ENCODE measurements at places on chromosomes 3 and 15.

DNA sequence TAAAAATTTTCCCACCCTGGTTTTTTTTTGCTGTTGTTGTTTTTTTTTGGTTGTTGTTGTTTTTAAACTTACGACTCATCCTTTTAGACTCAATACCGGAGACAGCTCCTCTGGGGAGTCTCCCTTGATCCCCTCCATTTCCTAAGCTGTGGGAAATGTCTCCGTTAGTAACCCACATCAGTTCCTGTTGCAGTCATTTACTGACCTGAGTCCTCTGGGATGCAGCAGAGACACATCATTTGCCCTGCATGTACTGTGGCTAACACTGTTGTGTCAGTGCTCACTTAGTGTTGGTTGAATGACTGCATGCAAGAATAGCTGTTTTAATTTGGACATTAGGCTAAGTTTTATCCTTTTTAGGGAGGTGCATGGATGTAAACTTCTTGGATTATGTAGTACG lies 83.8 kb downstream of the MBNL1 start:
- no peak for DNase-seq

DNA sequence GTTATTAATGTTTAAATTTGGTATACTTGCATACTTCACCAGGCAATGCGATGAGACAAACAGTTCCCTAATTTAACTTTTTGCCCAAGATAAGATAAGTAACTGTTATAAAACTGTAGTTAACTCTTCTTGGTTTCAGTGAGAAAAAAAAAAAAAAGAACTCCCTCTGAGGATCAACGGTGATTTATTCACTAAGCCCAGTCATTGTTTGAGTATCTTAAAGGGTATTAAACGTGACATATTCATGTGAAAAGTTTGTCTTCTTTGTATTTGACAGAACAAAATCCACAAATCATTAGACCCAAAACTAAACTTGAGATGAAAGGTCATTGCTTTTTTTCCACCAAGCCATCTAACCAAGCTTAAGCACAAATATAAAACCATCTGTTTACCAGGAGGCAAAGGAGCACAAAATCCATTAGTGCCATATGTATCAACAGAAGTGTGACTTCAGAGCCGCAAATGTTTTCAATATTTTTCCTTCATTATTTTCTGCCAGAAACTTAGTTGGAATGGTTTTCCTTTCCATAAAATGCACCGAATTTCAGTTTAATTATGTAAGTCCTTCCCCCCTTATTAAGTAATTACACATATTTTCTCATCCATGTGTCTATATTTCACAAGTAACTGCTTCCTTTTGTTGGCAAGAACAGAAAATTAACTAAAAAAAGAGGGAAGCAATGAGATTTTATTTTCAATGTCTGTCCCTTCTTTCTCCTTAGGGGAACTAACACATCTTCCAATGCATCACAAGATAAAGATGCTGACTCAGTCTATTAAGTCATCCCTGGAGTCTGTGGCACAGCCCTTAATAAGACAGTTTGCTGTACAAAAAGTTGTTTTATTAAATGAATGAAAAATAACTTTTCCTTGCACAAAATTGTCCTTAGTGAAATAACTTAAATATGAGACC lies 92.2 kb upstream of the RAP2B start:
- DNase-seq, result peak; percentile 76

DNA sequence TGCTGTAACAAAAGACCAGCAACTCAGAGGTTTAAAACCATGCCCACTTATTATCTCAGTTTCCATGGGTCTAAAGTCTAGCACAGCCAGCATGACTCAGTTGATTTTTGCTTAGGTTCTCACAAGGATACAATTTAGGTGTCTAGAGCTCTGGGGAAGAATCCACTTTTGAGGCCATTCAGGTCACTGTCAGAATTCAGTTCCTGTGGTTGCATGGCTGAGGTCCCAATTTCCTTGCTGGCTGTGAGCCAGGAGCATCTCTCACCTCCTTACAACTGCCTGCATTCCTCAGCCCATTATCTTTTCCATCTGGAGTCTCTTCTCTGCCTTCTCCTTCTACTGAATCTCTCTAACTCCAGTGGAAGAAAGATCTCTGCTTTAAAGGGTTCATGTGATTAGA lies 240.5 kb upstream of the CFAP20DC start:
- peak; percentile 10 for DNase-seq

DNA sequence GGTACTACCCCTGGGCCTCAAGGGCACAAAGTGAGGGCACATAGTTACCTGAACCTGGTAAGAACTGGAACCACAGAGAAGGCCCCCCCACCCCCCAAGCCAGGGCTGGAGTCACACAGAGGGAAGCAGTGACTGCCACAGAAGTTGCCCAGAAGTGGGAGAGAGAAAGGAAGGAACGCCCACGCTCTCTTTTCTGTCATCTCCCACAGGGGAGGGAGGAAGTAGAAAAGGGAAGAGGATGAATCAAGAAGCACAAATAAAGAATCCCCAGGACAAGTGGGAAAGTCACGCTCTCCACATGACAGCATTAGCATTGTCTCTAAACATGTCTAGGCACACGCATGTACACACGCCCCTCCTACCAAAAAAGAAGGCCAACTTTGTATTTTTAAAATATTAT lies 114.7 kb upstream of the FRMD4B start:
- no peak for DNase-seq

GRCh38 chr3:149197669-149198068 lies 24.0 kb downstream of the CP start:
- no peak for DNase-seq

GRCh38 chr3:61520966-61521628 lies 40.3 kb upstream of the PTPRG start:
- DNase-seq, result no peak

DNA sequence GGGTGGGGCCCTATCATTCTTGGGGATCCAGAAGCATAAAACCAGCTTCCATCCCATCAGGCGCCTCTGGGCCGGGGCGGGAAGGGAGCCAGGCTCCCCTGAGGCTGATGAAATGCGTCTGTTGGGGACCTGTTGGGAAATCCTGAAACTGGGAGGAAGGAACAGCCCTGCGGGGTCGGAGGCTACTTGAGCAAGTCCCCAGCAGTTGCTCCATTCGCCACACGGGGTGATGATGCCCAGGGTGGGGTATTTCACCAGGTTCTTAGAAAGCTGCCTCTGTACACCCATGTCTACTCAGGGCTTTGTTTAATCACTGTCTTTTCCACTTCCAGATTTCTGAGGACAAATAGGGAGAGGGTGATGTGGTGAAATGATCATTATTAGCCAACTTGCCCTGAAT lies 25.4 kb upstream of the TSEN2 start:
- no peak for DNase-seq

GRCh38 chr15:67564021-67564967 lies 21.8 kb downstream of the MAP2K5 start:
- no peak for DNase-seq

- no peak for DNase-seq
These were observed 16.1 kb downstream of the LEO1 start for GRCh38 chr15:51955504-51955903.

- no peak for DNase-seq
These were observed 51.1 kb downstream of the SERP1 start for GRCh38 chr3:150495149-150495548.

DNA sequence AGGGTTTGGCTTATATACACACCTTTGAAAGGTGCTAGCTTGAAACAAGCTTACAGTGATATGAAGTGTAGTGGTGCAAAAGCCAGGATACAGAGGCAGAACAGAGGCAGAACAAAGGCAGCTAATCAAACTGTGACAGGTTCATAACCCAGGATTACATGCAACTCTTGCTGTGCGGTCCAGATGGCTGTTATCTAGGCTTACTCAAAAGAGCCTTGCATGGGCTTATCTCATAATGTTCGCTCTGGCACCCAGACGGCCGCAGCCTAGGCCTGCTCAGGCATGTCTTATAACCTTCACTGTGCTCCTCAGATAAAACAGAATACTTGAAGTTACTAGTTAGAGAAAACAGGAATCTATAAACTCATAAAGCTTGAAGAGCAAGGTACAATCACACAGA lies 22.8 kb upstream of the NOX5 start:
- peak; percentile 68 for DNase-seq

DNA sequence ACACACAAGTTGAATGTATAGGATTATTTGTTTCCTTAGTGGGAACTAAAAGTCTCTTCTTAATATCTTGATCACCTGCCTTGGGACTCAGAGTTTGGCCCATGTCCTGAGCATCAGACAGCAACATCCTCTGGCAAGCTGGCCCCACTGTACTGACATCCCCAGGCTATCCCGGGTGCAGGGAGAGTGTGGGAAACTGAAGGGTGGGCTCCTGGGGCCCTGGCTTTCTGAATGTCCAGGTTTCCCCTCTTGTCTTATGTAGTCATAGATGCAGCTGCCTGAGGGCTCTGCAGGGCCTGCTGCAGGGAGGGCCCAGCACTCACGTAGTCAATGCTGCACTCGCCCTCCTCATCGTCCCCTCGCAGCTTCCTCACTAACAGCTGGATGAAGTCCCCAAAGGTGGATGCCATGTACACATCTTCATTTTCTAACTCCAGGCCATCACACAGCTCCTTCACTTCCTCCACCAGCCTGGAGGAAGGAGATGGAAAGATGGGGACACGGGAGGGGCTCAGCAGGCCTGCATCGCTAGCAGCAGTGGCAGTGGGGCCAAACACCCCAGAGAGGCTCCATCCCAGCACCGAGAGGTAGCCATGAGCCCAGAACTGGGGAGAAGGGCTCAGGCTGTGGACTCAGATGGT lies 42.8 kb downstream of the ALDH1L1 start:
- DNase-seq, result no peak

DNA sequence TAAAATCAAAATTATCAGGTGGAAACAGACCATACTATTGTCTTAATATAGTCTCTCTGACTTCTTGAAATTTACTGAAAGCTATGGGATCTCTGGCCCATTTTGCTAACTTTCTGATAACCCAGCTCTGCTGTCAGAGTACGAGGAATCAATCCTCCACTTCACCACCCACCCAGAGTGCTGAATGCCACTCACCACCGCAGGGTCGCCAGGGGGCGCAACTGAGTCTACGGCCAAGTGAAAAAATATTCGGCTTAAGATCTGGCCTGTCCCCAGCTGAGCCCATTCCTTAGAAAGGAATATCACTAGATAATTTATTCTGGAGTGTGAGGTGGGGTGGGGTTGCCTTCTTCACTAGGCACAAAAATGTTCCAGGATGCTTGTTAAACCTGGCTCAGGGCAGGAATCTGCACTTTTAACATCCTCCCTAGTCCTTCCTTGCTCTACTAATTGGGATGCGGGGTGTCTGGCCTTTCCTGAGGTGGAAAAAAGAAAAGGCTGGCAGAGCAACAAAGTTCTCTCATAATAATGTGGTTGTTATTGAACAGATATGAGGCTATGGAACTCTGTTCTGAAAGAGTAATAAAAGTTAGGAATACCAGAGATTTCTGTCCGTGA lies 520.6 kb downstream of the MFSD1 start:
- no peak for DNase-seq

DNA sequence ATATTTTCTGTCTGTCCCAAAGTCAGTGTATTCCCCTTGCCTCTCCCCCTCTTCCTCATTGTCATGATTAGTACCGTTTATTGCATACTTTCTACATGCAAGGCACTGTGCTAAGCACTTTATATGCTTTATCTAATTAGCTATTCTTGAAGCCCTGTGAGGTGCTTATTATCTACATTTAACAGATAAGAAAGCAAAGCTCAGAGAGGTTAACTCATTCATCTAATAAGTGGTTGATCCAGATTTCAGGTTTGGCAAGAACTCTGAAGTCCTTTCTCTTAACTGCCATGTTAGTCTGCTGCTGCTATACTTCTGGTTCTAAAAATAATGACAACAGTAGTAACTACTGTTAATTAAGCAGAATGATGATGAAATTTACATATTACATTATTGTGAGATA lies 13.5 kb downstream of the IQGAP1 start:
- no peak for DNase-seq

DNA sequence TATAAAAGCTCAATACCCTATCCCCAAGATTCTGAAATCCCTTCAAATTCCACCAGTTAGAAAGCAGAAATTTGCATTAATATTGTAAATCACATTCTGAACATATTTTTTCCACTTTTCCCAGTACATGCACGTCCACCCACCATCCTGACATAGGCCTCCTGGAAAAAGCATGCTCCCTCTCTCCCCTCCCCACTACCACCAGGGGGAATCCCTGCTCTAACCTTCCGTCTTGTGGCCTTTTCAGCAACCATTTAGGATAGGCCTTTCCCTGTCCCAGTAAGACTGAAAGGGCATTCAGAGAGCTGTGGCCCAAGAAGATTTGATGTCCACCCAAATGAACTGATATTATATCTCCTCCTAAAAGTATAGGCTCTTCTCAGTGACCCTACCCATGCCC lies 182.1 kb downstream of the ARRDC4 start:
- no peak for DNase-seq

GRCh38 chr3:23135026-23135785 lies 67.9 kb upstream of the UBE2E2 start:
- DNase-seq, result no peak
